ENCODE measurements at places on chromosomes 6 and 20.

DNA sequence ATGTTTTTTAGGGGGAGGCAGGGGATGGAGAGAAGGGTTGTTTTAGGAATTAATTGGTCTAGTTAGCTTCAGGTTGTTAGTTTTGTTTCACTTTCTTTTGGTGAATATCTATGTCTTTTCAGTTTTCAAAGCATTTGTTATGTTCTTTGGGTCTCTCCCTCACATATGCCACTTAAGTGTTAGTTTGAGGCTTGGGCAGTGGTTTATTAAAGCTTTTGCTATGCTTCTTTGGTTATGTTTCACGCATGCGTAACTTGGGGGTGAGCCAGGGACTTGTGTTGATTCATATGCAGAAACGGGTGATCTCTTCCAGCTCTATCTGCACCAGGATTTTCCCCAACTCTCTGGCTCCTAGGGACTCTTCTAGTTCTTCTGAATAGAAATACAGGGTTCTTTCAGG is 11.4 kb upstream of the MMS22L start:
- no peak for DNase-seq

GRCh38 chr6:68880050-68880813 is 245.2 kb downstream of the ADGRB3 start:
- DNase-seq: no peak

DNA sequence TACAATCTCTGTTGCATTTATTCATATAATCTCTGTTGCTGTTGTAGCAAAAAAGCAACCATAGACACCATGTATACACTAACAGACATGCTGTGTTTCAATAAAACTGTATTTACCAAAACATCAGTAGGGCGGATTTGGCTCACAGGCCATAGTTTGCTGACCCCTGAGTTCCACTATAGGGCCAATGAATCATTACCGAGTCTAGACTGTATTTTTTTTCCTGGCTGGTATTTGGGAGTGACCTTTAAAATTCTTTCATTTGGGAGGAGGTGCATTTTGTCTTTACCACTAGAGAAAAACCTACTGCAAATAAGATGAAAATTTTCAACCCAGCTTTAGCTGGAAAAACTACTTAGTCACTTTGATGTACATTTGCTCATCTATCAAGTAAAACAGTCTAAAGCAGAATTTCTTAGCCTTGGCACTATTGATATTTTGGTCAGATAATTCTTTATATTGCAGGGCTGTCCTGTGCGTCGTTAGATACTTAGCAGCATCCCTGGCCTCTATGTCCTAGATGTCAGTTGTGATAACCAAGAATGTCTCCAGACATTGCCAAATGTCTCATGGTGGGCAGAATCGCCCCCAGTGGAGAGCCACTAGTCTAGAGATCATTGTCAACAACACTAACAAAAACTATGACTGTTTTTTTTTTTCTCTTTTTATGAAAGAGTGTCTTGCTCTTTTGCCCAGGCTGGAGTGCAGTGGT is 39.5 kb downstream of the DCBLD1 start:
- no peak for DNase-seq

- DNase-seq: no peak
Observed at GRCh38 chr6:47258724-47259347, 50.9 kb downstream of the TNFRSF21 start.

DNA sequence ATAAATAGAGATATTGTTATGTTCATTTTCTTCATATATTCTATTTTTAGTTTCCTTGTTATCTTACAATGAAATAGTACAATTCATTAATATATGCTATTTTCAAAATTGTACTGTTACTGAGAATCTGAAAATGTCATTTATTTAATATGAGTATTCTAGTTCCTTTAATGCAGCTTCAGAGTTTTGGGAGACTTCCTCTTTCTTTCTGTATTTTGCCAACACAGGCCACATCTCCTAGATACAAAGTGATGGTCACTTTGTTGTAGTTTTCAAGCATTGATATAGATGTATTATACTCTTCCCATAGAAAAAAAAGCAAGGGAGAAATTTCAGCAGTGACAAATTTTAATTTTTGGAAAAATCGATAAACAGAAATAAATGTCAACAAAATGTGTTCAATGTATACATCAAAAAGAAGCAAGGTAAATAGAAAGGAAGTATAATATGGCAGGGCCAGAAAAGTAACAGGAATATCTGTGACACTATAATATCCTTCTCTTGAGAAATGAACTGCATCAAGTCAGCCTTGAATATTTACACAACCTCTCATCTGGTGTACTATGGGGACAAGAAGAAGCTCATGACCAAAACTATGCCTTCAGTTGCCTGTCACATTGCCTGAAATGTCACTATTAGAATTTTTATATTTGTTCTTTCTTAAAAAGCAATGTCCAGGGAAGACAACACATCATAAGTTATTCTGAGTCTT is 396.0 kb downstream of the TBC1D32 start:
- no peak for DNase-seq

GRCh38 chr6:53634184-53634631 is 31.3 kb downstream of the KLHL31 start:
- DNase-seq: no peak

DNA sequence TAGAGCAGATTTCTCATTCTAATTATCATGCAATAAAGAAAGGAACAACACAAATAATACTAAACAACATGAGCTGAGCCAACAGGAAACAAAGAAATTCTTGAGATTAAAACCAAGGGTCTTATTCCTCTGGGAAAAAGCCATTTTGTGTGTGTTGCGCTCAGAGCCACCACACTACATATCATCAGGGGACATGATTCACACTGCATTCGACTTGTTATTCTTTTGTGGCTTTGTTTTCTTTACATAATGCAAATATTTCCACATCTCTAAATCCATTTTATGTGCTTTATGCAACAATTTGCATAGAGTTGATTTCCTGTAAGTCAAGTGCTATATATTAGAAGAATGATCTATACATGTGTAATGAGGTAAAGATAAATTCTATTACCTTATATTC is 719.6 kb downstream of the TBC1D32 start:
- DNase-seq: no peak

Measured in stimulated activated CD4-positive, alpha-beta T cell treated with anti-CD3 and anti-CD28 coated beads, Interleukin-4, amount 100 ng/mL, for 24 hours (primary cell).